Neural crest cell (in vitro differentiated cells): ENCODE measurements at places on chromosomes 2 and 18.

GRCh38 chr2:110099038-110099425, 16.6 kb downstream of the MALL start:
- no peak overlapping the region for H3K4me3 ChIP-seq
- no peaks in the 10 kb centered on the region for H3K27me3 ChIP-seq
- DNase-seq, result no peak
- H3K27ac ChIP-seq, result no peak overlapping the region

DNA sequence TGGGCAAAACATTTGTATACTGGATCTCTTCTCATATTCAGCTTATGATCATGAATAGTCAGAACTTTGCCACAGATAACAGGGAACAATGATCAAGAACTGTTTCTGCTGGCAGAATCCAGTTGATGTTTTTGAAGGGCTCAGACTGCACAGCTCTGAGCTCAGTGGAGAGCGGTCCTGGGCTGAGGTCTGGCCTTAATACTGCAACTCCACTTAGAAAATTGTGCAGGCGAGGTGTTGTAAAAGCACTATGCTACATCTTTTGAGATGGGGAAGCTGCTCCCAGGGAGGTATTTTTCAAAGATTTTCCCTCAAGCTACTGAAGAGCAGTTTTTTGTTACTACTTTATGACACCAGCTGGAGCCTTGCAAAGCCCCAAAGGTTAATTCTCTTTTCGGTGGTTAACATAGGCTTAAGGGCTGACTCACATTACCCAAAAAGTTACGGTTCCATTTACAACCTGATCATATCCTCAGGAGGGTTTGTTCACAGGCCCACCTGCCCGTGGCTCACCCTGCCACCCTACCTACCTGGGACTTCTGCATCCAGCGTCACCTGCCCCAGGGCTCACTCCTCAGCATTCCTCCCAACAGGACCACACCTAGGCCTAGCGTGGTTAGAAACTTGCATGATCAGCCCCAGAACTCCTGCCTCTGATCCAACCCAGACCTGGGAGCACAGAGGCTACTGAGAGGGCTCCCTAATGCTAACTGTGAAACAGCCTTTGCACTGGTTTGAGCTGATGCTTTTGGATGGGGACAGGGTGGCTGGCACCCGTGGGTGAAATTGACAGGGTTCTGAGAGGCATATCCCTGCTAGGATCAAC, 114.4 kb downstream of the NCK2 start:
- no peaks in the 10 kb centered on the region for H3K27me3 ChIP-seq
- peaks cover 12% of the 10 kb centered on the region for H3K4me1 ChIP-seq
- peaks cover 12% of the 10 kb centered on the region for H3K36me3 ChIP-seq
- DNase-seq, result no peak
- H3K27ac ChIP-seq, result no peak overlapping the region

- no peak for DNase-seq
- no peaks in the 10 kb centered on the region for H3K4me1 ChIP-seq
- H3K4me3 ChIP-seq, result no peak overlapping the region
- peaks cover 48% of the 10 kb centered on the region for H3K36me3 ChIP-seq
- no peak overlapping the region for H3K27ac ChIP-seq
- H3K27me3 ChIP-seq, result no peaks in the 10 kb centered on the region
These were observed 57.7 kb upstream of the ASPRV1 start for GRCh38 chr2:70019096-70019495.

- no peak overlapping the region for H3K27ac ChIP-seq
- no peak for DNase-seq
- H3K4me1 ChIP-seq, result peaks cover 4% of the 10 kb centered on the region
- H3K4me3 ChIP-seq, result no peak overlapping the region
- no peaks in the 10 kb centered on the region for H3K27me3 ChIP-seq
These were observed 336.3 kb downstream of the DYSF start for GRCh38 chr2:71789556-71790204.

DNA sequence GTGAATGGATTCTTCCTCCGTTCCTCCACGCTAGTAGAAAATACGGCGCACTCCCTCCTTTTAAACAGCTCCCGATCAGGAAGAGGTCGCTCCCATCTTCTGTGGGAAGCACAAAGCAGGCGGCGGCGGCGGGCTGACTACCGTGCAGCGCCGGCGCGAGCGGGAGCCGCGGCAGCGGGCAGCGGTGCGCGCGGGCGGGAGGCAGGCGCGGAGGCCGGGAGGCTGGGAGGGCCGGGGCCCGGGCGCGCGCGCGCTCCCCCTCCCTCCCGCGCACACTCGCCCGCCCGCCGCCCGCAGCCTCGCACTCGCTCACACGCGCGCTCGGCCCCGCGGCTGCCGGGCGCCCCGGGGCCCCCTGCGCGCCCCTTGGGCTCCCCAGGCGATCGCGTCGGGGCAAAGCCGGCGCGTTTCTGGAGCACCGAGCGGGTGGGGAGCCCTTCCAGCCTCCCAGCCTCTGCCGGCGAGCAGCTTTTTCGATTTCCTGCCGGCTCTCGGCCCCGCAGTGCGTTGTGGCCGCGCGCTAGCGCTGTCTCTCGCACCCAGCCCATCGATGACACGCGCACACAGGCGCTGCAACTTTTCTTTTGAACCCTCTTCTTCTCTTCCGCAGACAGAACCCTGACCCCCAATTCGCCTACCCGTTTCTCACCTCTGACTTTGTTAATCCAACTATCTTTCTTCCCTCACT, at the start of gene SLC8A1:
TSS of gene SLC8A1 (minus strand) at position 173 of the 688 bp plus-strand sequence.
- H3K27ac ChIP-seq, result peak within 1 kb of the TSS; percentile 70

DNA sequence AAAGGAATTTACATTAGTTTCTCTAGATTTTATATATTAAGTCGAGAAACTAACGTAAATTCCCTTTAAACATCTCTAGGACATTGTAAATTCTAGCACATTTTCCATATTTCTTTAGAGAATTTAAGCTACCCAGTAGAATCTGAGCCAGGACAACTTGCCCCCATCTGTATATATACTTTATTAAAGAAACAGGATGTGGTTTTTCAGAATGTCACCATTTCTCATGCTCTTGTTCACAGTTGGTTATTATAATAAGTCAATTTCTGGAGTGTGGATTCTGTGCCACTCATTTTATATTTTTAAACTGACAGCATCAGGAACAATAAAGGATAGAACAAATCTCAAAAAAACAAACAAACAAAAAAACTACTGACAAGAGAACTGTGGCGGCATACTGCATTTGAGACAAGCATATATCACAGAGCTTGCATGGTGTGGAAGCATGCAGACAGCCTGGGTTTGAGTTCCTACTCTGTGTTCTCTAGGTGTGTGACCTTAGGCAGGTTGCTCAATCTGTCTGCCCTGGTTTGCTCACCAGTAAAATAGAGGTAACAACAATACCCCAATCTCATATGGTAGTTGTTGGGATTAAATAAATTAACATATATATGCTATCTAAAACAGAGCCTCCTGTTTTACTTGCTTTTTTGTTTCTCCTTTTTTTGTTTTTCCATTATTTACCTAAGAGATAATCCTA, 61.4 kb upstream of the DNER start:
- no peaks in the 10 kb centered on the region for H3K27me3 ChIP-seq
- peaks cover 27% of the 10 kb centered on the region for H3K36me3 ChIP-seq
- no peak overlapping the region for H3K27ac ChIP-seq
- no peak overlapping the region for H3K4me3 ChIP-seq

GRCh38 chr2:77642339-77642738, 120.2 kb upstream of the LRRTM4 start:
- peaks cover 20% of the 10 kb centered on the region for H3K36me3 ChIP-seq
- H3K4me3 ChIP-seq, result no peak overlapping the region
- no peaks in the 10 kb centered on the region for H3K4me1 ChIP-seq
- DNase-seq, result no peak

- peak; percentile 57 for DNase-seq
- peaks cover 12% of the 10 kb centered on the region for H3K4me1 ChIP-seq
- peaks cover 11% of the 10 kb centered on the region for H3K27me3 ChIP-seq
- H3K4me3 ChIP-seq, result peak overlapping the region; percentile 79
- H3K36me3 ChIP-seq, result no peaks in the 10 kb centered on the region
- peak overlapping the region; percentile 43 for H3K27ac ChIP-seq
These were observed 44.3 kb downstream of the SERTAD2 start for GRCh38 chr2:64609227-64609941.

DNA sequence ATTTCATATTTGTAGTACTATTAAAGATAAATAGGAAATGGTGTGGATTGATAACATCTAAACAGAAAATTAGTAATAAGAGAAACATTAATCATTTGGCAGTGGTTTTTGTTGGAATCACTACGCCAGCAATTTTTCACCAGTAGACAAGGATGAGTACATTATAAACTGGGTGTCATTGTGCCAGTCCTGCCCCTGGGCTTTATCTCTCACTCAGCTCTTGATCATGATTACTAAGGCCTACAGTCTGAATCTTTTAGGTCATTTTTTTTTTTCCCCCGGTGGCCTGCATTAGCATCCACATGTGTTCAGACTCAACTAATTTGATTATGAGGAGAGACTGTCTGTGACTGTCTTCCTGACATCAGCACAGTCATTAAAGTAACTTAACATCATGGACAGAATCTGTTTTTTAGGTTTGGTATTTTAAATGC, 16.2 kb downstream of the GULP1 start:
- peaks cover 53% of the 10 kb centered on the region for H3K4me1 ChIP-seq
- H3K27ac ChIP-seq, result no peak overlapping the region
- no peak overlapping the region for H3K4me3 ChIP-seq
- DNase-seq, result no peak
- peaks cover 16% of the 10 kb centered on the region for H3K36me3 ChIP-seq

DNA sequence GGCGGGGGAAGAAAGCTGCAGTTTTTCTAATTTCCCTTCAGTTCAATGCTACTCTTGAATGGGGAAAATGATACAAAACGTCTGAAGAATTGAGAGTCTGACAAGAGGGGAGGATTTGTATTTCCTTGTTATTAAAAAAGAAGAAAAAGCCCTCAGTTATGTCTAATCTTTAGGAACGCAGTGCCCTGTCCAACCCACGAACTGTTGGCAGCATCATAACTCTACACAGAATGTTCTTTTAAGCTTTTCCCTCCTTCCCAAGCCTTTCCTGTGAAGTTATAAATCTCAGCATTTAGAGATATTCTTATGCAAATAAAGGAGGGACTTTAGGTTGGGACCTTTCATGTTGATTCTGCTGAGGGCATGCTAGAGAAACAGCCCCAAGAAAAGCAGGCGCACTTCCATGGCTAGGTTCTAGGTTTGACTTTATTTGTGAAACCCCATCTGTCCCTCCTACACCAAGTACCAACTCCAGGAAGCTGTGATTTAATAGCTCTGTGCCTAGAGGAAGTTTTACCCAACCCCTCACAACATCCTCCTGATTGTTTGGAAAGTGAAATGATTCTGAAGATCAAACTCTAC, 288.6 kb downstream of the SETBP1 start:
- peaks cover 21% of the 10 kb centered on the region for H3K4me1 ChIP-seq
- H3K4me3 ChIP-seq, result no peak overlapping the region
- peaks cover 24% of the 10 kb centered on the region for H3K36me3 ChIP-seq
- H3K27ac ChIP-seq, result no peak overlapping the region
- no peaks in the 10 kb centered on the region for H3K27me3 ChIP-seq

- no peak overlapping the region for H3K27ac ChIP-seq
- no peak overlapping the region for H3K4me3 ChIP-seq
- no peaks in the 10 kb centered on the region for H3K36me3 ChIP-seq
- no peaks in the 10 kb centered on the region for H3K27me3 ChIP-seq
These were observed 129.1 kb downstream of the NRP2 start for GRCh38 chr2:205811387-205811786.

GRCh38 chr2:215269397-215270117, 42.3 kb upstream of the ATIC start:
- H3K4me1 ChIP-seq, result no peaks in the 10 kb centered on the region
- no peaks in the 10 kb centered on the region for H3K36me3 ChIP-seq

- peaks cover 53% of the 10 kb centered on the region for H3K27me3 ChIP-seq
- peaks cover 12% of the 10 kb centered on the region for H3K4me1 ChIP-seq
- no peak overlapping the region for H3K4me3 ChIP-seq
- no peak overlapping the region for H3K27ac ChIP-seq
- H3K36me3 ChIP-seq, result no peaks in the 10 kb centered on the region
These were observed 1.7 kb upstream of the PROC start for GRCh38 chr2:127416506-127417001.

DNA sequence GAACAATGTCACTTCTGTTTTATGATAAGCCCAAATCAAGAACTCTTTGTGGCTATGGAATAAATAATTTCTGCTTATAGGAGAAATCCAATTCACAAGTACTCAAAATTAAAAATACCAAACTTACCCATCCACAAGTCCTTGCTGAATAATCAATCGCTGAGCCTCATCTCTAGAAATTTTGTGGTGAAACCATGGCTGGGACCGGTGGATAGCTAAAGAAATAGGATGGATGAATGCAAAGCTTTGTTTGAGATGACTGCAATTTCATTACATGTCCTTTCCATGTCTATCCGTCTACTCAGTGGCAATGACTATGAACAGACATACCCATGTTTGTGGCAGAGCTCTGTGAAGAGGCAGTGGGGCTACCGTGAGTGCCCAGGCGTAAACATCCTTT, 124.4 kb downstream of the GRB14 start:
- H3K4me3 ChIP-seq, result no peak overlapping the region
- no peak overlapping the region for H3K27ac ChIP-seq
- peaks cover 8% of the 10 kb centered on the region for H3K4me1 ChIP-seq
- no peaks in the 10 kb centered on the region for H3K36me3 ChIP-seq

DNA sequence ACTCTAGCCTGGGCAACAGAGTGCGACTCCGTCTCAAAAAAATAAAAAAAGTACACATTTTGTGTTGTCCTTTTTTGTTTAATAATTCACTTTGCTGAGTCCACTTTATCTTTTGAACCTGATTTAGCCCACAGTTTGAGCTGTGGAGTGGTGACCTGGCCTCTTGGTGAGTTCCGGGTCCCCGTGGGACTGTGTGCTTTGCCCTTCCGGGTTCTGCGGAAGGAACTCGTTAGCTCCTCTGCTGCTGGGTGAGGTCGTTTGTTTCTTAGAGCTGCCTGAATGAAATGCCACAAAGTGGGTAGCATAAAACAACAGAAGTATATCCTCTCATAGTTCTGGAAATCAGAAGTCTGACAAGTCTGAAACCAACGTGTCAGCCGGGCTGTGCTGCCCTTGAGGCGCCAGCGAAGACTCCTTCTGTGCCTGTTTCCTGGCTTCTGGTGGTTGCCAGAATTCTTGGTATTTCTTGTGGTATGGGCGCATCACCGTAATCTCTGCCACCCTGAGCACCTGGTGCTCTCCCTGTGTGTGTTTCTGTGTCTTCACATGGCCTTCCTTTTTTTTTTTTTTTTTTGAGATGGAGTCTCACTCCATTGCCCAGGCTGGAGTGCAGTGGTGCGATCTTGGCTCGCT, 3.5 kb downstream of the EFHD1 start:
- no peak overlapping the region for H3K27ac ChIP-seq
- H3K27me3 ChIP-seq, result peaks cover 67% of the 10 kb centered on the region
- peak overlapping the region; percentile 9 for H3K4me3 ChIP-seq
- DNase-seq, result no peak

DNA sequence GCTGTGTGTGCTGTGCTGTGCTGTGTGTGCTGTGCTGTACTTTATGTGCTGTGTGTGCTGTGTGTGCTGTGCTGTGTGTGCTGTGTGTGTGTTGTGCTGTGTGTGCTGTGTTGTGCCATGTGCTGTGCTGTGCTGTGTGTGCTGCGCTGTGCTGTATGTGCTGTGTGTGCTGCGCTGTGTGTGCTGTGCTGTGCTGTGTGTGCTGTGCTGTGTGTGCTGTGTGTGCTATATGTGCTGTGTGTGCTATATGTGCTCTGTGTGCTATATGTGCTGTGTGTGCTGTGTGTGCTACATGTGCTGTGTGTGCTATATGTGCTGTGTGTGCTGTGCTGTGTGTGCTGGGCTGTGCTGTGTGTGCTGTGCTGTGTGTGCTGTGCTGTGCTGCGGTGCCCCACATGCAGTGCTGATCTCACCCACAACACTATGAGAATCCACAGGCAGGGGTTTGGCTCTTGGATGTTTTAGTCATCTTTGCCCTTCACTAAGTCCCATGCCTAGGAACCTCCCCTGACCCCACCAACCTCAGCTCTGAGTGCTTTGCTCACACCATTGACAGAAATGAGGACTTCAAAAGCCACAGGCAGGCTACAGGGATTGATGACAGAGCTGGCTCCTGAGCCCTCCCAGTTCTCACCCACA, 30.5 kb upstream of the MAL start:
- no peak overlapping the region for H3K27ac ChIP-seq
- no peak for DNase-seq
- H3K4me1 ChIP-seq, result peaks cover 17% of the 10 kb centered on the region
- H3K27me3 ChIP-seq, result peaks cover 14% of the 10 kb centered on the region
